ENCODE measurements at places on chromosomes 5 and 9.

GRCh38 chr5:137075163-137075970 is 423.8 kb downstream of the SPOCK1 start:
- no peak for DNase-seq

DNA sequence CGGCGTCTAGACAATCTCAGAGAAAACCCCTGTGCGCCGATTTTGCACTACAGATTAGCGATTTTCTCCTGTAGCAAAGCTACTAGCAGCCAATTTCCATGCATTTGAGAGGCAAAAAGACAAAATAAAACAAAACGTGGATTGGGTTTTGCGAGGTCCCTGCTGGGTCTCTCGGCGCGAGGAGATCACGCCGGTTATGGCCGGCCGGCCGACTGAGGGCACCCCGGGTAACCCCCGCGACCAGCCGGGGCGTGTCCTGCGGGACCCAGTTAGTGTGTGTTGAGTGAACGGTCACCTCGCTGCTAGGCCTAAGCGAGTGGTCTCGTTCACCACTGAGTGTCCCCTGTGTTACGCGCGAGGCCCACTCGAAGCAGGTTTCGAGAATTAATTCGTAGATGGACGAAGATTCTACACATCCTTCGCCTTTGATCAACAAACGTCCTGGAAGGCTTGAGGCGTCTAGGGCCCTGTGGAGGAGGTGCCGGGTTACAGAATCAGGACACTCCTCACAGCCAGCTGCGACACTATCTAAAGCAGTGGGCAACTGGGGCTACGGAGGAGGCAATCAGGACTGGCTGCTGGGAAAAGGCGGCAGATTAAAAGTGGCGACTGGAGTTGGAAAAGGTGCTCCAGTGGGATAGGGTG is 764 bp upstream of the VDAC1 start:
- no peak for DNase-seq

GRCh38 chr5:128412145-128412930 is 125.7 kb downstream of the FBN2 start:
- DNase-seq: no peak

- DNase-seq: no peak
These were observed 14.6 kb upstream of the LAMC3 start for GRCh38 chr9:130994135-130995085.

DNA sequence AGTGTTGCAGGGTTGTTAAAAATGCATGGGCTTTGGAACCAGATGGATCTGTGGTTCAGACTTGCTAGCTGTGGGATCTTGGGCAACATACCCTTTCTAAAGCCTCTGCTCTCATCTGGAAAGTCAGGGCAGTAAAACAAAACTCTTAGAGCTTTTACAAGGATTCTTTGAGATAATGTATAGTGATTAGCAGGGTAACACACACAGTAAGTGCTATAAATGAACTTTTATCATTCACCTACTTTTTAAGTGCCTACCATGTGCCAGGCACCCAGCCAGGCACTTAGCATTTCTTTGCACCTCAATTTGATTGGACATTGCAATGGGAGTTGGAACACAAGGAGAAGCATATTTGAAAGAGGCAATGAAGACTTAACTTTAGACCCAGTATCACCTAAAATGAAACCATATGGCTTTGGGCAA is 208.6 kb upstream of the PAPPA start:
- no peak for DNase-seq

- no peak for DNase-seq
These were observed 184.8 kb upstream of the RASEF start for GRCh38 chr9:83247732-83248131.

- DNase-seq: no peak
These were observed 24.9 kb downstream of the ADAM19 start for GRCh38 chr5:157550663-157551062.

- peak; percentile 17 for DNase-seq
These were observed 35.2 kb upstream of the SPATA31C2 start for GRCh38 chr9:88173378-88173999.

- no peak for DNase-seq
These were observed 230.6 kb downstream of the GNA14 start for GRCh38 chr9:77417566-77417965.

GRCh38 chr5:75465480-75465879 is 45.9 kb downstream of the CERT1 start:
- DNase-seq: no peak

- no peak for DNase-seq
These were observed 183.2 kb downstream of the ACTL7B start for GRCh38 chr9:108672475-108673190.

DNA sequence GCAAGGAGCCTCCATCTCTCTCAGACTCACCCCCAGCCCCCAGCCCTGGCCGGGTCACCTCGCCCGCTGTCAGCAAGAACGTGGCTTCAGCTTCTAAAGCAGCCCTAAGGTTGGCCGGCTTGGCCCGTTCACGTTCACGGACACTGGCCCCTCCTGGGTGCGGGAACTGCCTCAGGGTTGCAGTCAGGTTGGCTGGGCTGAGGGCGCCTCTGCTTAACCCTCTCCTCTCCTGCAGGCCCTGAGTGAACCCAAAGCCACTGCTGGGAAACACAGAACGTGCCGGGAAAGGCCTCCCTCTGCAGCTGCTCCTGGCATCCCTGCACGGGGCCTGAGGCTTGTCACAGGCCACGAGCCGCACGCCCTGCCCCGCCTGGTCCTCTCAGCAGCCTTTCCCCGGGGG is 40.1 kb upstream of the UBAC1 start:
- DNase-seq: no peak

- DNase-seq: no peak
These were observed 166.8 kb downstream of the NNT start for GRCh38 chr5:43769571-43770355.

GRCh38 chr5:132926437-132926836 is 37.0 kb downstream of the AFF4 start:
- DNase-seq: no peak

GRCh38 chr5:2335733-2336515 is 415.6 kb downstream of the IRX2 start:
- no peak for DNase-seq

DNA sequence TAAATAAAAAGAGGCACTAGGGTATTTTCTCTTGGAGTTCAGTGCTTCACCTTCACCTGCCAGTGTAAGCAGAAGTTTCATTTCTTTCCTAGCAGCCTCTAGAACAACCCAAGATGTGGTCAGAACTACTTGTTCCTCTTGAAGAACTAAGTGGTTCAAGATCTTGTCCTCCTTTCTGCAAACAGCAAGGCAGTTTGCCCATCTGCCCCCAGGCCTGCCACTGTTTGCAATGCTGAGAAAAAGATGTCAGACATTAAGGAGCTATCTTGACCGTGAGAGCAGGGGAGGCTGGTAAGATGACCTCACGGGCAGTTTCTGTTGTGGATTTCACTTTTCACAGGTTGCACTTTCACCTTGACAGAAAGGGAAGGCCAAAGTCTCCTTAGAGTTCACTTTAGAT is 52.0 kb upstream of the KLF4 start:
- DNase-seq: no peak

- no peak for DNase-seq
These were observed 89.0 kb downstream of the NLN start for GRCh38 chr5:65811004-65811403.

DNA sequence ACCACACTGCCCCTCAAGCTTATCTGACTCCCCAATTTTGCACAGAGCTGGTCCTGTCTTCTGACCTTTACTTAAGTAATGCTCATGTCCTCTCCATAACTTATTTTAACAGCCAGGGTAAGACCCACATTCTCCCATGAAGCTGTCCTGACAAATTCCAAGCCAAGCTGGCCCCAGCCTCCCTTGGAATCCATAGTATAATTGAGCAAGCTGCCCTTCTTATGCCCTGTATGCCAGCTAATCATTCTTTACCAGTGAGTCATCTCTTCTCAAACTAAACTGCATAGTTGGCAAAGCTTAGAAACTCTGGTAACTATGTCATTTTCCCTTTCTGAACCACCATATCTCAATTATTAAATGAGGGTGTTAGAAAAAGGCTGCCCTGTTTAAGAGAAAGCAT is 92.4 kb downstream of the NFIB start:
- DNase-seq: no peak

- no peak for DNase-seq
These were observed 42.5 kb upstream of the ROR2 start for GRCh38 chr9:91992461-91993041.

- DNase-seq: no peak
These were observed 154.6 kb upstream of the CDH12 start for GRCh38 chr5:23007762-23008161.

GRCh38 chr9:98917746-98918487 is 25.8 kb upstream of the COL15A1 start:
- no peak for DNase-seq

- DNase-seq: no peak
These were observed 16.1 kb downstream of the IFNE start for GRCh38 chr9:21465859-21466518.

- DNase-seq: no peak
These were observed 57.0 kb upstream of the ABCA1 start for GRCh38 chr9:104984948-104985347.

DNA sequence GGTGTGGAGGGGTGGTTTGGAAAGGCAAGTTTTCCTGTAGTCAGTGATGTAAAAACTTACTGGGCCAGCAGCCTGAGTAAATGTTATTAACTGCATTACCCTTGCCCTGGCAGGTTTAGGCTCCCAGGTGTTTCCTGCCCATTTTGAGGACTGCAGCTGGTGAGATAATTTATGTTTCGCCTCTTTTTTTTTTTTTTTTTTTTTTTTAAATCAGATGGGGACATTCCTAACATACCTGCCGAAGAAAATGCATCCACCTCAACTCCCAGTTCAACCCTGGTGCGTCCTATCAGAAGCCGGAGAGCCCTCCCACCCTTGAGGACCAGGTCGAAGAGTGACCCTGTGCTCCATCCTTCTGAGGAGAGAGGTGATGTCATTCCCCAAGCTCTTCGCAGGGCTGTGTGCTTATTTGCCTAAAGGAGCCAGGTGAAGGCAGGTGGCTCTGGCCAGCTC is 60.6 kb downstream of the ENTREP1 start:
- DNase-seq: no peak

- no peak for DNase-seq
These were observed 27.1 kb downstream of the FRMD3 start for GRCh38 chr9:83511051-83511450.

DNA sequence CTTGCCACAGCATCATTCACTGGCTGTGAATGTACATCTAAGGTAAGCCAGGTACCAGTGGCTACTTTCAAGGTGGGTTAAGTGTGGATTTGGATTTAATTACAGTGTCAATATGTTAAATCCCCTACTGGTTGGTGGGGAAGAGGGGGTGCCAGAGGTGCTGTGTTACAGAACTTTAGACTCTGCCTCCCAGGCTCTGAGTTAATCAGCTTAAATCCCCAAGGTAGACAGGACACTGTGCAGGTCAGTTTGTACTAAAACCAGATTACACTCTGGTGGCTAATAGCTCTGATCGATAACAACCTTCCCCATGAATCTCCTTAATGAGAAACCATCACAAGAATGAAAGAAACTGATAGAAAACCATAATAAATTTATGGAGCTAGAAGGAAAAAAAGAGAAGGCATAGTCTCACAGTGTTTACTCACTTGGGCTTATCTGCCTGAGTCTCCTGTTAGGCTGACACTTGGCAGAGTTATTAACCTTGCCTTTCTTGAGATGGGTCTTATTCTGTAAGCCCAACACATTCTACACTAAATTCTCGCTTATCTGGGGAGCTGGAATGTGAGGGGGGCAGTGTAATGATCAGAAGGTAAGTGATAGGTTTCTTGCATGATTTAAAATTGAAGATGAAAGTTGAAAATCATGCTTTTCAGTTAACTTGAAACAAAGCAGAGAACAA is 106.8 kb downstream of the LMNB1 start:
- DNase-seq: no peak

DNA sequence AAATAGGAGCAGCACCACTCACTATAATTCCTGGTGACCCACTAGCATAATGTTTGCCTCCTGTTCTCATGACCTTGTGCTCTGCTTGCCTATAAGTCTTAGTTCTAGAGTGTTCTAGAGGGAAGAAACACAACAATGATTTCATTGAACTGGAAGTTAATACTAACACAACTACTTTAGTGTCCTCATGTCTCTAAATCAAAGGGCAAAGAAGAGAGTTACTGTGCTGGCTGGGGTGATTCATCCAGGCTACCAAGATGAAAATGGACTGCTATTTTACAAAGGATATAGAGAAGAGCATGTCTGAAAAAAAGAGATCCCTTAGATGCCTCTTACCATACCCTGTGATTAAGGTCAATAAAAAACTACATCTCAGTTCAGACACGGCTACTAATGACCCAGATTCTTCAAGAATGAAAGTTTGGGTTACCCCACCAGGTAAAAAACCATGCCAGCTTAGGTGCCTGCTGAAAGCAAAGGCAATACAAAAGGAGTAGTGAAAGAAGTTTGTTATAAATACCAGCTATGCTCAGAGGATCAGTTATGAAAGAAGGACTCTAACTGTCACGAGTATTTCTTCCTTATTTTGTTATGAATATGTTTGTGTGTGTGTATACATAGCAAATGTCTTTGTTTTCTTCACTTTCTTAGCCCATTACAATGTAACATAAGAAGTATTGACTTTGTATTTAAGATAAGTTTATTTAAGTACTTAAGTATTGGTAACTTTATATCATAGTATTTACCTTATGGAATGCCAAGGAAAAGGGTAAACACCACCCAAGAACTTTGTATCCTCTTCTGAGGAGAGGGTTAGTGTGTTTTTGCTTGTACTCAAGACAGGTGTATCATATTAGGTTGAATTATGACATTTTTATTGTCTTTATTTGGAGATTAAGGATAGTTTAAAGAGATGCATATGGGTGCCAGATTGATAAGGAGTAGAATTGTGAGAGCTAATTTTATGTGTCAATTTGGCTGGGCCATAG is 314.1 kb upstream of the PTGER4 start:
- no peak for DNase-seq

GRCh38 chr5:31898036-31898632 is 259.2 kb downstream of the PDZD2 start:
- no peak for DNase-seq

DNA sequence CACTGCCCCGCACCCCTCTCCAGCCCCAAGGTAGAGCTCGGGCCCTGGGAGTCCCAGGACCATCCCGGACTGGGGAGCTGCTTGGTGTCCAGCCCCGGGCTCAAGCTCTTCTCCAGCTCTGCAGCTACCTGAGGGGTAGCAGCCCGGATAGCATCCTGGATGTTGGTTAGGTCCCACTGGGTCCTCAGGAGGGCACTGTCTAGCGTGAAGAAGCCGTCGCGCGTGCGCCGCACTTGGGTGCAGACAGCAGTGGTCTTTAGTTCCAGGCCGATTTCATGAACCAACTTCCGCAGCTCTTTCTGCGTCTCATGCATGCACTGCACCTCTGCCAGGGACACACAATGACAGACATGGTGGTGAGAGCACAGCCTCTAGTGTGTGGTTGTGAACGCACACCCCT is 12.7 kb downstream of the TRUB2 start:
- no peak for DNase-seq

DNA sequence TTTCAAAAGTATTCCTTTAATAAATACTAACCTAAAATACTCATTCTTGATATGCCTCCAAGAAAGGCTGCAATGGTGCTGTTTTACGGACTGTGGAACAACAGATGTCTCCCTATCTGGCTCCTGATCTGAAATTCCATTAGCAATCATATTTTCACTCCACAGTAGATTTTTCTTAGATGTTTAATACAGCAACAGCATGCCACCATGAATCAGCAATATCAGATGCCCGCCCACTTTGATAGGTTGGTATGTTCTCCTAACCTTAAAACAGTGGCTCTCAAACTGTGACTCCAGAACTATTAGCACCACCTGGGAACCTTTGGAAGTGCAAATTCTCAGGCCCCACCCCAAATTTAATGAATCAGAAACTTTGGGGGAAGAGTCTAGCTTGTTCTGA is 110.2 kb downstream of the MLLT3 start:
- DNase-seq: no peak

Measured in stimulated activated CD4-positive, alpha-beta T cell treated with anti-CD3 and anti-CD28 coated beads, Interleukin-1b, Interleukin-23, amount 100 ng/mL, for 1 hour (primary cell).